ENCODE measurements at places on chromosomes 3 and 15.

DNA sequence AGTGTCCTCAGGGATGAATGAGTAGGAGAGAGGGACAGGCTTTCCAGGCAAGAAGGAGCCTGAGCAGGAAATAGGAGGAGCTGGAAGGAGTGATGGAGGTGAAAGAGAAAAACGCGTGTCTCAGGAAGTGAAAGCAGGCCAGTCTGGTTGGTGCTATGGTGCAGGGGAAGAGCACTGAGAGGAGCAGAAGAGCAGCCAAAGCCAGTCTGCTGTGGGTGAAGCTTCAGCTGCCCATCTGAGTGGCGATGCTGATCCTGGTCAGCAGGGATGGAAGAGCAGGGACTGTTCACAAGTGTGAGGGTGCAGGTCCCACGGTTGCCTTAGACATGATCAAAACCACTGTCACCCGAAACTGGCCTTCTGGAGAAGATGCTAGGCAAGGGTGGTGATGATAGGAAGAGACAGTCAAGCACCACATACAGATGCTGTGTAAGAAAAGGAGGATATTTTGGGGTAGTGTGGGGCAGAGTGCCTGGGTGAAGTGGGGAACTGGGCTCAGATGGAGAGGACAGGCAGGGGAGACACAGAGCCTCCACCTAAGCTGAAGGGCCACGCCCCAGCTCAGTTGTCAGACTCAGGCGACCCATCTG lies 5.5 kb upstream of the KY start:
- no peak for DNase-seq

- no peak for DNase-seq
Observed at GRCh38 chr3:194886836-194887235, 201.2 kb downstream of the FAM43A start.

DNA sequence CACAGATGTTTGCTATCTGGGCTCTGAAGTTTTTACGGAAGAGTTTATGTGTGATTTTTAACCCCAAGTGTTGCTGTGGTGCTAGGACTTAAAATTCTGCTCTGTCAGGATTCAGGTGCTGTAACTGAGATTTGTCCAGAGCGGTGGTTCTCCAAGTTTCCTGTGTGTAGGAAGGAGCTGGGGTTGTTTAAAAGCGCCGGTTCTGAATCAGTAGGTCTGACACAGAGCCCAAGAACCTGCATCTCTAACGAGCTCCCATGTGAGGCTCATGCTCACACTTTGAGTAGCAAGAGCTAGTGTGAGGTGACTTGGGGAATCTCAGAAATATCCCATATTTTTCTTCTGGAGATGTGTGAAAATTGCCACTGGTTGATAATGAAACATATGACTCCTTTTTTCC lies 325.5 kb downstream of the SATB1 start:
- no peak for DNase-seq

- no peak for DNase-seq
Observed at GRCh38 chr15:67097930-67098740, 32.7 kb downstream of the SMAD3 start.

- DNase-seq: no peak
Observed at GRCh38 chr3:108554913-108555571, 34.2 kb downstream of the CIP2A start.

DNA sequence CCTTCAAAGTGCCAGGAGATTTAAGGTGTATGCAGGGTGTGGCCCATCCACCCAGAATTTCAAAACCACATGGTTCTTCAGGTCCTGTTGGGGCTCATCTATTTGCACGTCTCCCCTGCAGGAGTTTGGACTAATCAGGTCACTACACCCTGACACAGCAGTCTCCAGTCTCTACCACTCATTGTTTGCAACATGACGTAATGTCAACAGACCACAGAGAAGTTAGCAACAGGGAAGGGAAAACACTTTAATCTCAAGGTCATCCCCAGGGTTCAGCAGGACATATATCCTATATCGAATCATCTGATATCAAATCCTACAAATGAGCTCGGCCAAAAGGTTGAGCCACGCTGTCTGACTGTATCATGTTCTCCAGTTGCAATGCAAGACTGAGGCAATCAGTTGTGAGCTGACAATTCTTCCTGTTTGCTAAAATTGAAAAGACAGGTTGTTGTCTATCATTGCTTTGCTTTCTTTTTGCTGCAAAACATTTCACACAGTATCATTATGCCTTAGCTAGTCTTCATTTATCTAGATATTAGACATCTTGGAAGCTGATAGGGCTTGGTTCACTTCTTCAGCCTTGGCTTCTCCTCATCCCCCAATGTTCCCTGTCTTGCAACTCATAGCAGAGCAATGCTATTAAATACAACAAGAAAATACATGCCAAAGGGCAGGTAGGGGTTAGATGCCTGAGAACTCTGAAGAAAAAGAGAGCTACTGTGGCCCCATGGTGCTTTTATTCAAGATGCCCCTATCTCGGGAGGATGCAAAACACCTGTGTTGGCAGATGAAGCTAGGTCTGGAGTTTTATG lies 13.4 kb upstream of the LEKR1 start:
- DNase-seq: no peak

- no peak for DNase-seq
Observed at GRCh38 chr3:52137311-52137710, 16.9 kb downstream of the POC1A start.

DNA sequence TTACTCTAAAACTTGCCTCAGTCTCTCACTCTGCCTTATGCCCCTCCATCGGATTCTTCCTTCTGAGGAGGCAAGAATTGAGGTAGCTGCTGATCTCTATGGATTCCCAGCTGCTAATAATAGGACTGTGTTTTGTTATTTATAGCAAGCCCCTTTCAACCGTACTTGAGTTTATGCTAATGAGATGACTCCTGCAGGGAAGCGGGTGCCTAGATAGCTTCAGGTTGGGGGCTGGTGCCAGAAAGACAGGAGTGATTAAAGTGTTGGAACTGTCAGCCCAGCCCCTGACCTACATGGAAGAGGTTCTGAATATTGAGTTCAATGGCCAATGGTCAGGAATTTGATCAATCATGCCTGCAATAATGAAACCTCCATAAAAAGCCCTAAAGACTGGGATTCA lies 21.8 kb upstream of the LIMD1 start:
- no peak for DNase-seq

DNA sequence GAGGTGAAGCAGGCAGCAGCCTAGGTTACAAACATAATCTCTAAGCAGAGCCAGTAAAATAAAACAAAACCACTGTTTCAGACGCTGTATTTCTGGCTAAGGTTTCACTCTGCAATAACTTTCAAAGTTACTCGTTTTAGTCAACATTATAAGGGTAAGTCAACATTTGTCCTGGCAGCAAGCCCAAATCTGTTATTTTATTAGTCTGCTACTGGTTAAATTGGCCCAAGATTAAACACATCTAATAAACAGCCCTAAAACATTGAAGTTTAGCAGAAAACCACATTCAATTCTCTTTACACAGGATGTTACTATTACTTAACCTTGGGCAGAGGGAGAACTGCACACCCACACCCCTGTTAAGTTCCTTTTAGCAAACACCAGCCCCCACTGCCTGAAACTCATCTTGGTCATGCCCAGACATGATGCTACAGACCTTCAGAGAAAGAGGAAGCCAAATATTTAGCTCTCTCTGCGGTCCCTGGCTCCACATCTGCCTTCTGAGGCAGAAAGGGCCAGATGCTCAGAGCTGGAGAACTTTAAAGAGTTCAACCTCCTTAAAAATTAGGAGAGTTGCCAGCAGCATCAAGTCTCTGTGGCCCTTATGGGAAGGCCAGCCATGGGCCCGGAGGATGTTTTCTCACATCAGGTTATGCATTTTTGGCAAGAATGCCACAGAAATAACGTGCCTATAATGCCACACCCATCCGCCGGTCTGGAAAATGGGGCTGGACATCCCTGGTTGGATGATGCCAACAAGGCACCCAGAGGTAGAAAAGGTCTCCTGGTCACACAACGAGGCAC lies 17.9 kb downstream of the ARHGEF3 start:
- no peak for DNase-seq

DNA sequence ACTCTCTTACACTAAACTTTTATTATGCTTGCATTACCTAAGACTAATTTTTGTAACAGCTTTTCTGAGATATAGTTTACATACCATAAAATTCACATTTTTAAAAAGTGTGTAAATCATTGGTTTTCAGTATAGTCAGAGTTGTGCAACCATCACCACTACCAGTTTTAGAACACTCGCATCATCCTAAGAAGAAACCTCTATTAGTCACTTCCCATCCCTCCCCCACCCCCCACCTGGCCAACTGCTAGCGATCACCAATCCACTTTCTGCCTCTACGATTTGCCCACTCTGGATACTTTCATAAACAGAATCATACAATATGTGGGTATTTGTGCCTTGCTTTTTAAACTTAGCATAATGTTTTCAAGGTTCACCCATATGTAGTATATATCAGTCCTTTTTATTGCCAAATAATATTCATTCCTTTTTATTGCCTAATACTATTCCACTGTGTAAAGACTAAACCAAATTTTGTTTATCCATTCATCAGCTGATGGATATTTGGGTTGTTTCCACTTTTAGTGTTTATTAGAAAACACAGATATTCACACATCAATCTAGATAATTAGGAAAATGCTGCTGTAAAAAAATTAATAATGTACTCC lies 23.0 kb downstream of the UBP1 start:
- DNase-seq: no peak

Data from stimulated activated CD4-positive, alpha-beta T cell treated with anti-CD3 and anti-CD28 coated beads, Interleukin-1b, Interleukin-23, amount 100 ng/mL, for 1 hour (primary cell).